ENCODE measurements at places on chromosomes 7 and 10.
A peak's percentile ranks its signal among the peaks of the same experiment; 100 is the strongest.

DNA sequence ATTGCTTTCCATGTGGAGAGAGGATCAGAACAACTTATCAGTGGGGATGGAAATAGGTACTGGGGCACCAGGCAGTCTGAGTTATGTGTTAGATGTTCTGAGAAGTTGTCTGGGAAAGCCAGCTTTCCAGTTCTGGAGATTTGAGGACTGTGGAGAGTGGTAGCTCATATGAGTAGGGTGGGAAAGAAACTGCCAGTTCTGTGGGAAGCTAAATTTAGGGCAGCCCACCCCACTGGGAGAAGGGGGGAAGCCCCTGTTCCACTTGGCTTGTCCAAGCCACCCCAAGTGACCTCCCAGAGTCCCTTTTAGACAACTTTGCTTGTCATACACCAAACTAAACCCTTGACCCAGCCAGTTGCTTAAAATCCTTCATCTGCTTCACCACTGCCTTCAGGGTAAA lies 189.5 kb downstream of the REEP3 start:
- DNase-seq, result peak; percentile 34

DNA sequence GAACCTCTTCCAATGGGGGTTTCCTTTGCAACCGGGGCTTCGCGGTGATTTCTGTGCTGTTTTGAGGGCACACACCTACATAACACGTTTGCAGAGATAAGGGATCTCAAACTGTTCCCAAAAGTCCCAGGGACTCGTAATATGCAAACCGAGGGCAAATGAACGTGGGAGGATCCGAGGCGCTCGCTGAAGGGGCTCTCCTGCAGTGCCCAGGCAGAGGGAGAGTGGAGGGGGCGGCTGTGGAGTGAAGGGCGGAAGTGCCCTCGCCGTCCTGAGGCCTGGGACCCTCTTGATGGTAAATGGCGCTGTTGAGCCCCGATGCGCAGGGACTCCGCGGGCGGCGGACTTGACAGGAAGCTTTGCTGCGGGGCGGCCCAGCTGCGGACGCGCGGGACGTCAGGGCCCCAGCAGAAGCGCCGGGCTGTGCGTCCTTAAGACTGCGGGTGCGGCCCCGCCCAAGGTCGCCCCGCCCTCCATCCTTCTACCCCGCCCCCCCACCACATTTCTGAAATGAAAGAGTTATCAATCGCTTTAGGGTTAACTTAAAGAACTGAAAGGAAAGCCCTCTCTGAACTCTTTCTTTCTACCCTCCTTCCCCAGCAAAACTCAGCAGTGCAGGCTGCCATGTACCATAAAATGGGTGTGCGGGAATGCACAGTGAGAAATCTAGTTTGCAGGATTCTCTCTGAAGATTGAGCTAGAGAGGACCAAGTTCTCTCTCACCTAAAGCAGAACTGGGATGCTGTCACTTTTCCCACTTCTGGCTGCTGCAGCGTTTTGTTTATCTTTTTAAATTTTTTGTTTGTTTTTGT lies 151.8 kb upstream of the YAE1 start:
- DNase-seq, result peak; percentile 69

- no peak for DNase-seq
Measured at GRCh38 chr7:46189255-46189790, 268.3 kb upstream of the IGFBP3 start.

DNA sequence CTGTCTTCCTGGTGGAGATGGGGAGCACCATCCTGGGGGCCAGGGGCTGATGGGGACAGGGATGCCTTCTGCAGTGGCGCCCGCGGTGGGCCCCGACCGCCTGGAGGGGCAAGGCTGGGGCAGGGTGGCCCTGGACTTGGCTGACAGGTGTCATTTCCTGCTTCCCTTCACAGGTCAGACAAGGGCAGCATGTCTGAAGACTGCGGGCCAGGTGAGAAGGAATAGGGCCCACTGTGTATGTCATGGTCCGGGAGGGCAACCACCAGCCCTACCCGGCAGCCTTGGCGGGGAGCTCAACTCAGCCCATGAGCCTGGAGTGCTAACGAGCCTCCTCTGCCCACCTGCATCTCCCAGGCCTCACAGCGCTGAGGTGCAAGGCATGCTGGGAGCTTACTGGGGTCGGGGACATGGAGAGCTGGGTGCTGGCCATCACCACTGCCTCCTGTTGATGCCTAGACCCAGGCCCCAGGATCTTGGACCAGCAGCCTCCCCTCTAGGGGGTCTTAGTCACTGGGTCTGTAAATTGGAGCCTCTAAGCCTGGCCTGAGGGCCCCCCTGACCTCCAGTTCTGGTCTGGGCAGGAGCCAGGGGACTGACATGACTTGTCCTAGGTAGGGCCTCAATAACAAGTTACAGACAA lies 28.0 kb upstream of the SRRM3 start:
- no peak for DNase-seq

- no peak for DNase-seq
Measured at GRCh38 chr10:26157734-26158133, 58.8 kb upstream of the GAD2 start.

DNA sequence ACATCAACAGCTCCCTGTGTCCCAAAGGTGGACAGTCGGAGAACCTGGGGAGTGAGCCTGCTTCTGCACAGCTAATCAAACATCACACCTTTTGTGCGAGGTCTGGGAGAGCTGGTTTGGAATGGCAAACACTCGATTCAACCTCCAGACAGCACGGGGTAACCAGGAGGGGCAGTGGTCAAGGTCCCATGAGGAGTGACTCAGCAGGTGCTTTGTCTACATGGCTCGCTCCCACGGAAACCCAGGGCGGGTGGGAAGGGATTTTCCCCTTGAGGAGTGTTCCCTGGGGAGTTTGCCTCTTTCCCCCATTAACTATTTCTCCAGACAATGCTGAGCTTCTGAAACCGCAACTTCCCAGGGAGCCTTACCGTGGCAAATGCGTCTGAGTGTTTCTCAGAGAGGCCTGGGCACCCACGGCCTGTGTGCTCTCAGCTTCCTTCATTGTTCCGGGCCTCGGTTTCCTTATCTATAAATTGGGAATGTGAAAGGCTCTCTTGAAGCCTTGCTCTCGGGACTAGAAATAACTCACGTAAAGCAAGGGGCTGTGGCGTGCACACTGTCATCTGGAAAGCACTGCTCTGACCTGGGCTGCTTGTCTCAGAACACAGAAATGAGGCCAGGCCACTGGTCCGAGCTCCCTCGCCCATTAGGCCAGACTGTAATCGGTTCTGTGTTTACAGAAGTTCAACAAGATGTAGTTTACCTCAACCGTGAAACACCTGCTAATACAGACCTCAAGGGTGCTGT lies 14.0 kb upstream of the GTPBP4 start:
- DNase-seq, result no peak

DNA sequence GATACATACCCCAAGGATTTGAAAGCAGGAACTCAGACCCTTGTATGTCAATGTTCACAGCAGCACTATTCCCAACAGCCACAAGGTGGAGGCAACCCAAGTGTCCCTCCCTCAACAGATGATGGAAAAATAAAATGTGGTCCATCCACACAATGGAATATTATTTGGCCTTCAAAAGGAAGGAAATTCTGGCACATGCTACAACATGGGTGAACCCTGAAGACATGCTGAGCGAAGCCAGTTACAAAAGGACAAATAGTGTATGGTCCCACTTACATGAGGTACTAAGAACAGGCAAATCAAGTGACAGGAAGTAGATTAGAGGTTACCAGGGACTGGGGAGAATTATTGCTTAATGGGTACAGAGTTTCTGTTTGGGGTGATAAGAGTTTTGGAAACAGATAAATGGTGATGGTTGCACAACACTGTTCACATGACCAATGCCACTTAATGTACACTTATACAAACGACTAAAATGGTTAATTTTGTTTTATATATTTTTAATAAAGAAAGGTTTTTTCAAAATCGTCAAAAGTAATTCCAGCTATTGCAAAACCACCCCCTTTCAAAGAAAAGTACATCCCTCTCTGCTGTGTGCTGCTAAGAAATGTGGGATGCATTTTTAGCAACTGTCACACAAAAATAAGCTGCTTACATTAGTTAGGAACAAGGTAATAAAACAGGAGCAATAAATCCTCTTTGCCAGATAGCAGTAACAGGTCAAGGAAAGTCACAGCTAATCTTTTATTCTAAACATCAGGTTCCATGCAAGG lies 85.7 kb downstream of the GRB10 start:
- no peak for DNase-seq

DNA sequence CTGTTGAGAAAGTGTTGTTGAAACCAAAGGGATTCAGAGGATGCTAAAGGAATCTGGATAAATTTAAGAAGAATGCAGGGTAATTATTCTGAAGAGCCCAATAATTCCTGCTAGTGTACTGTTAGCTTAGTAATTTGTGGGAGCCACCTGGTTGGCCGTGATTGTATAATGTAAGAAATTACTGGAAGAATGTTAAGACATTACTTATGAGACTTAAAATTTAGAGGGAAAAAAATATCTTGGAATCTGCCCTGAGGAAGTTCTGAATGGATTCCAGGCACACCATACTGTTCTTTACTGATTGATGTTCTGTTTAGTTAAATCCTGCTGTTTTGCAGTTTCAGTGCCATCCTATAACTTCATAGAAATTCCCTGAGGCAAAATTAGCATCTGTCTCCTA lies 155.0 kb upstream of the RHOBTB1 start:
- no peak for DNase-seq

GRCh38 chr10:58780476-58780875 lies 267.8 kb downstream of the BICC1 start:
- DNase-seq, result no peak

GRCh38 chr10:126372396-126372795 lies 15.9 kb downstream of the ADAM12 start:
- DNase-seq, result no peak

- DNase-seq, result no peak
Measured at GRCh38 chr7:110693344-110693743, 397.6 kb upstream of the LRRN3 start.

DNA sequence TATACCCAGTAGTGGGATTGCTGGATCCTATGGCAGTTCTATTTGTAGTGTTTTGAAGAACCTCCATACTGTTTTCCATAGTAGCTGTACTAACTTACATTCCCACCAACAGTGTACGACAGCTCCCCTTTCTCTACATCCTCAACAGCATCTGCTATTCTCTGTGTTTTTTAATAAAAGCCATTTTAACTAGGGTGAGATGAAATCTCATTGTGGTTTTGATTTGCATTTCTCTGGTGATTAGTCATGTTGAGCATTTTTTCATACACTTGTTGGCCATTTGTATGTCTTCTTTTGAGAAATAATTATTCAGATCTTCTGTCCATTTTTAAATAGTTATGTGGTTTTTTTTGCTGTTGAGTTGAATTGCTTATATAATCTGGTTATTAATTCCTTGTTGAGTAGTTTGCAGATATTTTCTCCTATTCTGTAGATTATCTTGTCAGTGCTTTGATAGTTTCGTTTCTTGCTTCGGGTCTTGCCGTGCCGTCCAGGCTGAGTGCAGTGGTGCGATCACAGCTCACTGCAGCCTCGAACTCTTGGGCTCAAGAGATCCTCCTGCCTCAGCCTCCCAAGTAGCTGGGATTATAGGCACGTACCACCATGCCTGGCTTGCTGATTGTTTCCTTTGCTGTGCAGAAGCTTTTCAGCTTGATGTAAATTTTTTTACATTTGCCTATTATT lies 12.0 kb downstream of the MTG1 start:
- no peak for DNase-seq

GRCh38 chr10:95236068-95236903 lies 42.2 kb downstream of the ACSM6 start:
- peak; percentile 43 for DNase-seq

- DNase-seq, result no peak
Measured at GRCh38 chr10:29228562-29228961, 60.3 kb upstream of the LYZL1 start.

- no peak for DNase-seq
Measured at GRCh38 chr7:122413339-122413738, 108.8 kb upstream of the FEZF1 start.

DNA sequence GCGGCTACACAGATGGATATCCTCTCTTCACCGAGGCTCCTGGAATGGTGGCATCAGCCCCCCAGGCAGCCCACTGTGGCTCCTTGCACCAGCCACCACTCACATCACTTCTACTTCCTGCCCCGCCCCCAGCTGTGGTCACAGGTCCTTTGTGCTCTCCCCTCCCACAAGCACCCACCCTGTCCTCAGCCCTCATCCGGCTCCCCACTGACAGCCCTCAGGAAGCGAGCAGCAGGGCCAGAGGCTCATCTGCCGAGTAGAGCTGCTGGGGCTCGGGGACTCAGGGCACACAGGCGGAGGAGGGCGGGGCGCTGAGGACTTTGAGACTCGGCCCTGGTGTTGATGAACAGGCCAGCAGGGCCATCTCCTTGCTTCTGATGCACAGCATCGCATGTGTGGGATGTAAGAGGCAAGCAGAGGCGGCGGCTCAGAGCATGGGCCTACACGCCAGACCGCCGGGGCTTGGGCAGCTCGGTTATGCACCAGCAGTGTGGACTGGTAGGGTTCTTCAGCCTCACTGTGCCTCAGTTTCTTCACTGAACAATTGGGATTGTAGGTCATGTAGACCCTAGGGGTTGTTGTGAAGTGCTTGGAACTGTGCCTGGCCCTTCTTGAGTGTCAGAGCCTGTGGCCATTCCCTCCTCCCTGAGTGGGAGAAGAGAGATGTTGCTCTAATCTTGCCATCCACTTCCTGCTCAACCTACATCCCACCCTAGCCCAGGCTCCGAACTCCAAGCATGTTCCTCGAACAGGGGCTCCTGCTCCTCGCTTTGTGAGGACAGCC lies at the start of gene PRF1:
PRF1 (minus strand) TSS at position 77 of the 784 bp plus-strand sequence. CDS start 1,839 bp downstream, outside the sequence.
- no peak for DNase-seq

GRCh38 chr10:88831709-88832108 lies 19.9 kb downstream of the ANKRD22 start:
- DNase-seq, result no peak

DNA sequence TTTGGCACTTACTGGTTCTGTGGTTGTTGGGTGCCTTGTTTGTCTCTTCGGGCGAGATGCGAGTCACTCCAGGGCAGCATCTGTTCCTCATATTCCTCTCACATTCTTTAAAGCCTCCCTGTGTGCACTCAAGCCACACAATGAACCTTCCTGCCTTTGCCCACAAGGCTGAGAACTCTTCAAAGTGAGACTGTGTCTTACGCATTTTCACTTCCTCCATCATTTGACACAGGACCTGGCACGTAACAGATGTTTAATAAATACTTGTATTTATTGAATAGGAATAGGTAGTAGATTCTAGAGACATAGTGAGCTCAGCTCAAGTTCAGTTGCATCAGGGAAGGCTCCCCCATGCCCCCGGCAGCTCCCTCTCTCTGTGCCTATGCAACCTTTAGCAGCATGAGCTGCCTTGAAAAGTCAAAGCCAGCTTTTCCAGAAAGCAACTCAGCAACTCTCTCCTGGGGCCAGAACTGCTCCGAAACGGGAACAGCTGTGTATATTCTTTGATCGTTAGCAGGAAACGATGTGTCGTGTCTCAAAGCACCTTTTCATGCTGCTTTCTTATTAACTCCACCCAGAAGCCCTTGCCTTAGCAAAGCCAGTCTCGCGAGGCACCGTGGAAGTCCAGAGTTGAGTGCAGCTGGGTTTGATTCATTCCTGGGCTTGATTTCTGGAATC lies 97.5 kb downstream of the PFKFB3 start:
- DNase-seq, result peak; percentile 61

DNA sequence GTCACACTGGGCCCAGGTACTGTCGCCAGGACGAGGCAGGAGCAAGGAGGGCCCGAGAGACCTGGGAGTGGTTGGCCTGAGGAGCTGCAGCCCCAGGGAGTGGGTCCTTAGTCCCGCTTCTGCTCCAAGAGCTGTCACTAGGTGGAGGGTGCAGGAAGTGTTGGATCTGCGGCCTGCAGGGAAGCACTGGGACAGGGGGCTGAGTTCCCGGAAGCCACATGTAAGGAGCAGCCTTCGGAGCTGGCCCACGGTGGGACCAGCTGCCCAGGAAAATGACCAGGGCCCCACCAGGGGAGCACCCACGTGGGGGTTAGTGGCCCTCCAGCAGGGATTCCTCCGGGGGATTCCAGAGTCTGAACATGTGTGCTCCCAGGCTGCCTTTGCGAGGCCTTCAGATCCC lies 9.2 kb upstream of the AQP1 start:
- DNase-seq, result no peak

- DNase-seq, result no peak
Measured at GRCh38 chr10:51176976-51177695, 102.8 kb downstream of the PRKG1 start.

Measured in GM13976 (cell line).